ENCODE measurements at places on chromosomes 1 and 21.

DNA sequence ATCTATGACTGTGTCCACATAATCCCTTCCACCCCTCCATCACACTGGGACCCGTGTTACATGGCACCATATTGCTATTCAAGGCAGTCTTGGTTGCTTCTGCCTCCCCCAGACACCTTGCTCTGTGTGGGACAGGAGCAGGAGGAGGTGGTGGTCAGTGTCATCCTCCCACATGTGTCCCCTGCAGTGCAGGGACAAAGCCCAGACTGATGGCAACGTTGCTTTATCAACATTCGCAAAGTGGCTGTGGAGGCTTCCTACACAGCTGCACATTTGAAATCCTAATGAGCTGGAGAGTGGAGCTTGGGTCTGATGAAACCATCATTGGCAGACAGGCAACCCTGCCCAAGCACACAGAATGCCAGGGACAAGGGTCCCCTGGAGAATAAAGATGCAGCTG lies 26.2 kb downstream of the TRIM67 start:
- DNase-seq = no peak

DNA sequence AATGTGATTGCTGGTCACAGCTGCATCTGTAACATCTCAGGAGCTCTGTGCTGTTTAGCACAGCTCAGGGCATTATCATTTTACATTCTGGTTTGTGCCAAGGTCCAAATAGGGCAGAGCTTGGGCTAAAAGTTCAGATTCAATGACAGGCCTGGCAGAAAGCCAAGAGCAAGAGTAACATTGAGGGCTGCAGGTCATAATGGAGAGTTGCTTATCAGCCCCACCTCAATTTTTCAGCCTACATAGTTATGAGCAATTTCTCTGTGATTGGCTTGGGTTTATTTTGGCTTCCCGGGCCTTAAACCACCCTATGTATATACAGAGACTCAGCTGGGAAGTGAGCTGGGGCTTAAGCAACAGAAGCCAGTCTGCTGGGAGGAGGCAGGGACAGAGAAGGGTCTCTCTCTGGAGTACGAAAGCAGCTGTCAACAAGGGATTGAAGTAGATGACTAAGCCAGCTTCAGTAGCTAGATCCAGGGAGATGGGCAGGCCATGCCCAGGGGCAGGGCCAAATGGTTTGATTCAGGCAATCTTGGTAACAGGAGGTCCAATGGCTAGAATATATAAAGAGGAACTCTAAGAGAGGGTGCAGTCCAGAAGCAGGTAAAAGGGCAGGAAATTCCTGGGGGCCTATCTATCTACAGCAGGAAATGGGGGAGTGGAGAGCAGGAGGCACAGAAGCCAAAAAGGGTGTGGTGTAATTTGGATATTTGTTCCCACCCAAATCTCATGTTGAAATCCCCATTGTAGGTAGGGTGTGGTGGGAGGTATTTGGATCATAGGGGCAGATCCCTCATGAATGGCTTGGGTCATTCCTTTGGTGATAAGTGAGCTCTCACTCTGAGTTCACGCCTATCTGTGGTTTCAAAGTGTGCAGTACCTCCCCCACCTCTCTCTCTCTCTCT lies 49.0 kb downstream of the BRINP2 start:
- no peak for DNase-seq

DNA sequence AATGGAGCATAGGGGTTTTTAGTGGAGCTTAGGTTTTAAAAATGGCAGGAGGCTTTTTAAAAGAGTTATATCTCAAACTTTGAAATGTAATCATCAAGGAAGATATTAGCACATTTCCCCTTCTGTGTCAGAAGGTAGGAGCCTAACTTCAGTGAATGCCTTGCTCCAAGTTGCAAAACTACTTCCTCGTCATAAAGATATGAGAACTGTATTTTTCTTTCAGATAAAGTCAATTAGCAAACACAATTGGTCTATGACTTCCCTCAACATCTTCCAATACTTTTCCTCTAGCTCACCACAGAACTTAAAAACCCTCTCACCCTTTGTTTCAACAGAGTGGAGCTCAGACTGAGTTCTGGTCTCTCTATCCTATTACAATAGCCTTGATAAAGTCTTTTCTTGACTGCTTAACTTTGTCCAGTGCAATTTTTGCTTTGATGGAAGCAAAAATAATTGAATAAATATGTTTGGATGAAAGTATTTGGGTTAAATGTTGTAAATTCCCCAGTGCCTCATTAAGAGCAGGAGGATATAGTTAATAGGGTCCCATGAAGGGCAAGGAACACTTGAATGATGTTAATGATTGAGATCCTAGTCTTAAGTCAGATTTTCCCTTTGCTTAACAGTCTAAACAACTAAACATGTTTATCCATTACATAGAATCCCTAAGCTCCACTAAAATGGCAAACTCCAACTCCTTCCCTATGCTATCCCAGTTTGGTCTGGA lies 58.9 kb downstream of the TNFSF18 start:
- no peak for DNase-seq

DNA sequence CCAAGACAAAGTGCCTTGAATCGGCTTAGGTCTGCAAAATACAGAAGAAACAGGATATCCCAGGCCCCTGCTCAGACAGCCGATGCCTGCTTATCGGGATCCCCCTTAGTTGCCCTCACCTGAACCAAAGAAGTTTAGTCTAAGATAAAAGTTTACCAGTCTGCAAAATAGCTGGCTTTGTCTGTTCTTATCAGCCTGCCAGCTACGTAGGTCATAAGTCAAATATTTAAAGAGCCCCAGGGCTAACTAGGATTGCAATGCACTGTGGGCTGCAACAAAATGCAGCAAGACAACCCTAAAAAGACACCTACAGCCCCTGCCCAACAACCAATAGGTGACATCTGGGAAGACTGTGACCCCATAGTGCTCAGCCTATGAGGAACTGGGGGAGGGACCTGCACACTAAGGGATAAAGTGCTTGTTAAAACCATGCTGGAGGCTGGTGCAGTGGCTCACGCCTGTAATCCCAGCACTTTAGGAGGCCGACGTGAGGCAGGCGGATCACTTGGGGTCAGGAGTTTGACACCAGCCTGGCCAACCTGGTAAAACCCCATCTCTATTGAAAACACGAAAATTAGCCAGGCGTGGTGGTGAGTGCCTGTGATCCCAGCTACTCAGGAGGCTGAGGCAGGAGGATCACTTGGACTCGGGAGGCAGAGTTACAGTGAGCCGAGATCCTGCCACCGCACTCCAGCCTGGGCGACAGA lies 27.4 kb downstream of the LRRC3 start:
- DNase-seq = no peak

DNA sequence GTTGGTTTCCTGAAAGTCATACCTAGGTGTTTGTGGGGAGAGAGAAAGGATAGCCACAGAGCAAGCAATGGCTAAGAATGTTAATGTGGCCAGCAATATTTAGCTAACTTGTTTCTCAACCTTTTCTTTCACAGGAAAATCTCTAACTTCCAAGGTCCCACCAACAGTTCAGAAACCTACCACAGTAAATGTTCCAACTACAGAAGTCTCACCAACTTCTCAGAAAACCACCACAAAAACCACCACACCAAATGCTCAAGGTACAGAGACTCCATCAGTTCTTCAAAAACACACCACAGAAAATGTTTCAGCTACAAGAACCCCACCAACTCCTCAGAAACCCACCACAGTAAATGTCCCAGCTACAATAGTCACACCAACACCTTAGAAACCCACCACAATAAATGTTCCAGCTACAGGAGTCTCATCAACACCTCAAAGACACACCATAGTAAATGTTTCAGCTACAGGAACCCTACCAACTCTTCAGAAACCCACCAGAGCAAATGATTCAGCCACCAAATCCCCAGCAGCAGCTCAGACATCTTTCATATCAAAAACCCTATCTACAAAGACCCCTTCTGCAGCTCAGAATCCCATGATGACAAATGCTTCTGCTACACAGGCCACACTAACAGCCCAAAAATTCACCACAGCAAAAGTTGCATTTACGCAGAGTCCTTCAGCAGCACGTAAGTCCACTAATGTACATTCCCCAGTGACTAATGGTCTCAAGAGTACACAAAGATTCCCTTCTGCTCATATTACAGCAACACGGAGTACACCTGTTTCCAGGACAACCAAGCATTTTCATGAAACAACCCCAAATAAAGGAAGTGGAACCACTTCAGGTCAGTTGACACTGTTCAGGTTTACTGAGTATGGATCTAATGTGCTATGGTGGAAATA lies 15.3 kb downstream of the CD55 start:
- DNase-seq = no peak

DNA sequence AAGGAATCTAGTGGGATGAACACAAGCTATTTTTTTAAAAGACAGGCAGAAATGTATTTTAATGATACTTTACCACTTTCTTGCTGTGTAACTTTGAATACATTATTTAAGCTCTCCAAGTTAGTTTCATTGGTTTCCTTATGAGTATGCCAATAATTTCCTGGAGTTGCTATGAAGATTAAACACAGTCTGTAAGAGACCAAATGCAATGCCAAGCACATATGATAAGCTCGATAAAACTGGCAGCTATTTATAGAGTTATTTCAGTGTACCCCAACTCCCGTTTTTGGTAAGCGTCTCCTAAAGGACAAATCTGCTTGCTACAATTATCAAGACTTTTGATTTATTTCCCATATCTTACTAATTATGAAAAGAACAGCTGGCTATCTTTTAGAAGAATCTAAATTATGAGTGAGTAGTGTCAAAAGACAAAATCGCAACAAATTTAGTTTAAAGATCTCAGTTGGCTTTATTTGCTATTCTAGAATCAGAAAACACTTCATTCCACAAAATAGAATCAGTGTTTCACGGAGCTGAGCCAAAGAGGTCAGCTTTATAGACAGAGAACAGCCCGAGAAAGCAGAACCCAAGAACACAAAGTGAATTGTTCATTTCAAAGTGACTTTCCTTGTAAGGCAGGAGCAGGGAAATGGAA lies 7.2 kb upstream of the MAP10 start:
- DNase-seq = no peak
